G401 (cell line): ENCODE measurements at places on chromosomes 6 and 20. TPM values are rescaled to one million over a fixed set of nuclear protein-coding genes. Genes with fewer than 3 reads are reported as not detected.
A peak's percentile ranks its signal among the peaks of the same experiment; 100 is the strongest.

DNA sequence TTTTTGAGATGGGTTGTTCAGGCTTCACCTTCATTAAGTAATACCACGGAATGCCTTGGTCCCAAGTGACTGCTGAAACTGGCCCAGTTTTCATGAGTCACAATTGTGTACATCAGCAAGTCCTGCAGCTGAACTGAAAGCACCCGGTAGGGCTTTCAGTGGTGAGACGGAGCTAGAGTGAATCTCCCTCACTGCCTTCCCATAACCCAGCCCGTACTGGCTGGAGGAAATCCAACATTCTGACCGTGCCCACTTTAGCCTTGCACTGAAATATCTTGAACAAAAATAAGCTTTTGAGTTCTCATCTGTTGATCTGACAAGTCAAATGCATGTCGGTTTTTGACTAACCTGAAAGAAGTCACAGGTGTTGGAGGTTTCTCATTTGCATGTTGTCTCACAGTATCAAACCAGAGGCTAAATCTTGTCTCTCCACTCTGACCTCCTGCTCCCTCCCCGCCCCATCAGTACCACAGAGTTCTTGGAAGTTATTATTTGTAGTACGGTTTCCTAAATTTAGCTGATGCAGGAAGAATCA, 35.9 kb downstream of the DUSP22 start:
- DNase-seq = no peak

DNA sequence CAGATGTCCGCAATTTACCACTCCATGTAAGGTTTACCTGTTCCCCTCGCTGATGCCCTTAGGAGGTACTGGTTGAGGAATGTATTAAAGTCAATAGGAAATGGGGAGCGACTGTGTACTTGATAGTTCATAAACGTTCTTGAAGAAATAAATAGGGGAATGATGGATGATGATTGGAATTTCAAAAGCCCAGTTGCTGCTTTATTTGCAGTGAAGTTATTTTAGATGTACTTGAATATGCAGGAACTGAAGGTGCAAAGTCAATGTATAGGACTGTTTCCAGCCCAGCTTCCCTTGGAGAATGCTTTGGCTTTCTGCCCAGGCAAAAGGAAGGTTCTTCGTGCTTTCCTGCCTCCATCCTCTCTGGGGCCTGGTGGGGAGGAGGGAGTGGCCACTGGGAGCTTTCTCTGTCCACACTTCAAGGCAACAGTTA, 19.8 kb downstream of the ADGRF5 start:
- DNase-seq = no peak

GRCh38 chr6:106170030-106170791, 84.1 kb downstream of the PRDM1 start:
- no peak for DNase-seq

DNA sequence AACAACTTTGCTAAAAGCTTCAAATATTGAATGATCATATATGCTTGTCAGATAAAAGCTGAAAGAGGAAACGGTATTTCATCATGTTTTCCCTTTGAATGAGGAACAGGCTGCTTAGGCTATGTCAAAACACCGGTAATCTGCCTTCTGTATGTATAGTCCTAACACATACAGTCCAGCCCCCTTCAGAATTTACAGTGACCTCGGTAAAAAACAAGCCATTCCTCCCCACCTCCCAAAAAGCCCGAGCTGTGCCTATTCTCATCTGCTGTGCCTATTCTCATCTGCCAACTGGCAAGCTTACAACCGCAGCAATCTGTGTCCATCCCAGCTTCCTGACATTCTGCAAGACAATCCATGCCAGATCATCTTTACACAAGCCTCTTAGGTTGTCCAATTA, 26.8 kb upstream of the UBE2J1 start:
- DNase-seq = peak; percentile 98

DNA sequence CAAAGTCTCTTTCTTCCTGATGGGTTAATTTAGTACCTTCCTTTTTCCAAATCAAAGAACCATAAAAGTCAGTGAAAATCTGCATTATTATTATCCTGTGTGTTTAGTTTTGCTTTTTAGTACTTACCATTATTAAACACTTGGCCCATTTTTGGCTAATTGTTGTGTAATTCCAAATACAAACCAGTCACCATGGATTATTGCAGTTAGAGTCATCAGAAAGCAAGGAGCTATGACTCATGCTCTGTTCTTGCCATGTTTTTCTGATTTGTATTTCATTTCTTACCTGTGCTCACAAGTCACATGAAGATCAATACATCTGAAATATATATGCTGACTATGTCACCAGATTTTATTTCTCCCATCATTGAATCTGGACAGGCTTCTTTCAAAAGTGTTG, 31.3 kb downstream of the SLC22A3 start:
- no peak for DNase-seq

- DNase-seq = no peak
Measured at GRCh38 chr20:46710153-46710913, 884 bp downstream of the SLC2A10 start.

DNA sequence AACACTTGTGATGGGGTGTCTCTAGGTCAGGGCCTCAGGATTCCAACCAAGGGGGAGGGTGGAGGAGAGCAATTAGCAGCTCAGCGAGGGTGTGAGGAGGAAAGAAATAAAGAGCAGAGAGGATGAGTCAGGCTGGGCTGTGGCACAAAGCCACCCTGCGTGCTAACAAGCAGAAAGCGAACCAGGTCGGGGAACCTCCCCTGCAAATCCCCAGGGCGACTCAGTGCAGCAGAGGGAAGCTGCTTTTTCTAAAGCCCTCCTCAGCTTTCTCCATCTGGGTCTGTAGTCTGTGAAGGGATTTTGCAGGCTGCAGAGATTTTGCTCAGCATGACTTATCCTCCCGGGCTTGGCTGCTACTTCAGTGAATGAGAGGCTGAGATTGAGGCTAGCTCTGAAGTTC, 6.6 kb upstream of the SPO11 start:
- DNase-seq = peak; percentile 12

- DNase-seq = peak; percentile 81
Measured at GRCh38 chr6:87322304-87323212, at the start of gene SMIM8. Gene SMIM8 (plus strand): TSS chr6:87322588. CDS start chr6:87337032, 14,444 bp downstream.

DNA sequence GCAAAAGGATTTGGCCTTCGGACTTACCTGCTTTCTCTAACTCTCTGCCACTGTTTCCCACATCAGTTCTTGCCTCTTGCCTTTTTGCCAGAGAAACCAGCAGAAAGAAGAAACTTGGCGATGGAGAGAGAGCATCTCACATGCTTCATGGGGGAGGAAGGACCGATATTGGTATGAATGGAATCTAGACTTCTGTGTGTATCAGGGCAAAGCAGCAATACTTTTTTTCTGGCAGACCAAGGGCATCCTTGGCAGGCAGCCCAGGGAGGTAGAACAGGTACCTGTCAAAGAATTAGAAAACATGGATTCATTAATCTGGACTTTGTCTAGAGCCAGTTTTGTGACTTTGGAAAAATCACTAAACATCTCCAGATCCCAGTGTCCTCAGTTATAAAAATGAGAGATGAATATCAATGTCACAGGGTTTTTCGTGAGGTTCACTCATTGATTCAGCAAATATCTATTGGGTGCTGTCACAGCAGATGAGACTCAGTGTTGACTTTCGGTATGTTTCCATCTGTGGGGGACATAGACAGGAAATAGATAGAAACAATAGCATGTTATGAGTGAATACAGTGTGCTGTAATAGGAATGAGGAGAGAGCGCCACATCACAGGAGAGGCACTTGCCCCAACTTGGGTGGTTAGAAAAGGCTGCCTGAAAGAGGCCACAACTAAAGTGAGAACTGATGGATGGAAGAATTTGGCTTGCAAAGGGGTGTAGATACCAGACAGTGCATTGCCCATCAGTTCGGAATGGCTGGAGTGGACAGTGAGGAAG, 114.1 kb downstream of the CD83 start:
- peak; percentile 45 for DNase-seq

DNA sequence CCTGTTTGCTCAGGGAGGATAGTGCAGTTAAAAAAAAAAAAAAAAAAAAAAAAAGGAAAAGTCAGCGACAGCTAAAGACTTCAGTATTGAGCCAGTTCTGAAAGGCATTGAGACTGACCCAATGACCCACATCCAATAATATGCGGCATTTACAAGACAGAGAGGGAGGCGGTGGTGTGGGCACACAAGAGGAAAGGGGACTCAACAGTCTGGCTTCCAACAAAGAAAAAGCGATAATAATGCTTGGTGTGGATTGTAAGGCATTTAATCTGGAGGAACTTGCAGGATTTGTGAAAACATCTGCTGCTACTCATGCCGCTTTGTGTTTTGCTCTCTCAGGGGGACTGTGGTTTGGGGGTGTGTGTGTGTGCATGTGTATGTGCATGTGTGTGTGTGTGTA, 784.3 kb upstream of the CHD6 start:
- DNase-seq = no peak

DNA sequence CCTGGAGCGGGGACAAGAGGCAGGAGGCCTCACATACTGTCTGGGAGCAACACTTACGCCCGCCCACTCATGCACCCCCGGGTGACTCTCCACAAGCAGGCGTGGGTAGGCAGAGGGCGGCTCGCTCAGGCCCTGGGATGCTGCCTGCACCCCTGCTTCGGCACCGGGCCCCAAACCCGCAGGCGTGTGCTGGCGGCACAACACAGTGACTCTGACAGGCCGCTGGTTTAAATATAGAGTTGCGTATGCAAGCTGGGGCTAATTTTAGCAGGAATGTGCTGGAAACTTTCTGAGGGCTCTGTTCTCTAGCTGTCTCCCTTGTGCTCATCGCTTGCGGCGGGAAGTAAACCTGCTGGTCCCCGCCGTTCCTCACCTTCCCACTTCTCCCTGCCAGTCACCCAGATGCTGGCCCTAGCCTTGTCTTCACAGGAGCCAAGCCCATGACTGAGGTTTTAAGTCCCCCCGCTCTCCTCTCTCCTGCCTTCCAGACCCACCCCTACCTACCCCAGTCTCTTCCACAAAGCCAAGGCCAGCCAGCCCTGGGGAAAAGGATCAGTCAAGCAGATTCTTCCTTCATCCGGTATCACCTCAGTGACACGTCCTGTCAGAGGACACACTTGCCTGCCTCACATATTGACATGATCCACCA, 94.5 kb upstream of the FOXP4 start:
- no peak for DNase-seq

GRCh38 chr6:85496856-85497255, 47.0 kb downstream of the NT5E start:
- DNase-seq = no peak

- no peak for DNase-seq
Measured at GRCh38 chr6:3363296-3364025, 93.4 kb downstream of the SLC22A23 start.

IP6K3 gene
- 42.6 and 51.1 TPM in 2 replicates for total RNA-seq

HEBP2 gene
- total RNA-seq = 18.1 and 44.1 TPM in 2 replicates

PRDM13 gene
- total RNA-seq = 0.06 and 0.34 TPM in 2 replicates

ADGRG6 gene
- 1.1 and 3.3 TPM in 2 replicates for total RNA-seq
